CD8-positive, alpha-beta memory T cell (primary cell): ENCODE measurements at places on chromosomes 2 and 18. TPM values are rescaled to one million over a fixed set of nuclear protein-coding genes. Genes with fewer than 3 reads are reported as not detected.

DNA sequence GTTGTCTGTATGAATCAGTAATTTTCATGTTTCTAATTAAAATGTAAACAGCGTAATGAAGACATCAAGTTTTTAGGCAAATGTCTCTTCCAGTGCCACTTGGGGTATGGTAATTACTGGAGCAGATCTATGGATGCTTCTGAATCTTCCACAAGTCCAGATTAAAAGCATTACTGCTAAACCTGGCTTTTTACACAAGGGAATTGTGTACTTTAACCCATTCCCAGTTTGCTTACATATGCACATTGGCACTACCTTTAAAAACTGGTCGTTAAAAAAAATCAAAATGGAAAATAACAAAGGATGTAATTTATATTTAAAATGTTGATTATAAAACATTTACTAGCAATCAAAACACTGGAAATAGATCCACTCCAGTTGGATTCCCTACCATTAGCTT, 19.7 kb downstream of the FIGN start:
- no peak for DNase-seq
- no peak overlapping the region for H3K4me3 ChIP-seq
- H3K4me1 ChIP-seq = no peaks in the 10 kb centered on the region
- H3K27me3 ChIP-seq = no peaks in the 10 kb centered on the region
- H3K36me3 ChIP-seq = no peaks in the 10 kb centered on the region

DNA sequence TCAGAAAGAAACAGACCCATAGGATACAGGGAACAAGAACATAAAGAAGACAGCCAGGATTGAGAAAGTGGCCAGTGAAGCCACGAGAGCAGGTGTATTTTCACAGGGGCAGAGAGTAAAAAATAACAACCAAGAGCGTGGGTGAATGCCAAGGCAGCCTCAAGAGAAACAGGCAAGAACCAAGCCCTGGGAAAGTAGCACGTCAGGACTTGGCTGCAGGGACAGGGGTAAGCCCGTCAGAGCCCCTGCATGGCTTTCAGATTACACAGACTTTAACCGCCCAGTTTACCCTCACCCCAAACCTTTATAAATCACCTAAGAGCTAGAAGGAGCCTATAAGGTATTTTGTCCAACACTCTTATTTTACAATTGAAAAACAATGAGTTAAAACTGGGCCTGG, 43.7 kb downstream of the ARL4C start:
- peak; percentile 39 for DNase-seq
- peak overlapping the region; percentile 74 for H3K4me3 ChIP-seq
- H3K36me3 ChIP-seq = no peaks in the 10 kb centered on the region
- H3K4me1 ChIP-seq = peaks cover 79% of the 10 kb centered on the region

DNA sequence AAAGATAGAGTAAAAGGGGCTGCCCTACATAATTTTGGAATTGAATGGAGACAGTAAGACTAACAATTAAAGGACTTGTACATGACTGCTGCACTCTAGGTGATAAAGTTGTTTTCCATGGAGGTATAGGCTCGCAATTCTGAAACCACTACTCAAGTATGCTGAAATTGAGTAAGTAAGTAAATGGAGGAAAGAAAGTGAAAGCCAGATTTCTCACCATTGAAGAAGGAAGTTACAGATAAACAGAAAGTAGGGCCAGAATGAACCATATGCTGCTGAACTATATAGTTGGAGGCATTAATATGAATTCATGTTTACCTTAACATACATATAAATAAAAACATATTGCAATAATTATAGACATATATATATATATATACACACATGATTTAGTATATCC, 225.7 kb upstream of the ST6GAL2 start:
- no peak for DNase-seq
- no peak overlapping the region for H3K27ac ChIP-seq
- H3K27me3 ChIP-seq = no peaks in the 10 kb centered on the region

The CACNB4 gene
- total RNA-seq = 0.18 TPM

GRCh38 chr2:224941960-224942359, 100.3 kb downstream of the DOCK10 start:
- H3K4me1 ChIP-seq = peaks cover 74% of the 10 kb centered on the region
- H3K4me3 ChIP-seq = no peak overlapping the region
- no peaks in the 10 kb centered on the region for H3K27me3 ChIP-seq
- no peak for DNase-seq

The LBX2 gene
- 0.94 TPM for total RNA-seq

- no peaks in the 10 kb centered on the region for H3K27me3 ChIP-seq
- H3K4me3 ChIP-seq = no peak overlapping the region
- H3K27ac ChIP-seq = no peak overlapping the region
- no peaks in the 10 kb centered on the region for H3K4me1 ChIP-seq
Measured at GRCh38 chr2:223724861-223725260, 112.5 kb downstream of the AP1S3 start.

- H3K4me3 ChIP-seq = no peak overlapping the region
- H3K27me3 ChIP-seq = no peaks in the 10 kb centered on the region
- no peak for DNase-seq
- H3K4me1 ChIP-seq = no peaks in the 10 kb centered on the region
- H3K27ac ChIP-seq = no peak overlapping the region
- no peaks in the 10 kb centered on the region for H3K36me3 ChIP-seq
Measured at GRCh38 chr2:16718576-16719484, 53.2 kb upstream of the CYRIA start.

DNA sequence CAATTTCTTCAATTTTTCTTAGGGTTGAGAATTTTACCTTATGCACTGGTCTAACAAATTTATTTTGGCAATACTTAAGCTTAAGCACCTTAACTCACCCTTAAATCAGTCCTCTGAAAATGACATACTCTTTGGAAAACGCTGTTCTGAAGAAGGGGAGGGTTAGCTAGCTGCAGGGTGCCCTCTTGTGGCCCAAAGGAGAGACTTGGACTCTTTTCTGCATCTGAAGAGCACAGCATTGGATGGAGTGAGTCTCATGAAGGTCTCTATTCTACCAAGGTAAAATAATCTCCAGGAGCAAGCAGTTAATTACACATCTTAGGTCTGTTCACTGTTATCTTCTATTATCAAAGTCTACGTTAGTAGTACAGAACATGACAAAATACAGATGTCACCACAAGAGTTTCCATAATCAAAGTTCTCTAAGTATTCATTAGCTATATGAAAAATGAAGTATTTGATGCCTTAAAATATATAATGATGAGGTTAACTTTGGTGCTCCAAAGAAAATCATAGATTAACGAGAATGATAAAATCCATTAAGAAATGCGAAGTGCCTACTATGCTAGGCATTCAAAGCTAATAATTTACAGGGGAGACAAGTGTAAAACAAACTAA, 24.4 kb downstream of the PUM2 start:
- H3K27me3 ChIP-seq = no peaks in the 10 kb centered on the region
- no peak overlapping the region for H3K27ac ChIP-seq
- no peaks in the 10 kb centered on the region for H3K36me3 ChIP-seq
- peaks cover 28% of the 10 kb centered on the region for H3K4me1 ChIP-seq
- no peak overlapping the region for H3K4me3 ChIP-seq

- no peaks in the 10 kb centered on the region for H3K36me3 ChIP-seq
Measured at GRCh38 chr2:223090540-223091235, 38.7 kb downstream of the KCNE4 start.
